ENCODE measurements at places on chromosomes 4 and X.

DNA sequence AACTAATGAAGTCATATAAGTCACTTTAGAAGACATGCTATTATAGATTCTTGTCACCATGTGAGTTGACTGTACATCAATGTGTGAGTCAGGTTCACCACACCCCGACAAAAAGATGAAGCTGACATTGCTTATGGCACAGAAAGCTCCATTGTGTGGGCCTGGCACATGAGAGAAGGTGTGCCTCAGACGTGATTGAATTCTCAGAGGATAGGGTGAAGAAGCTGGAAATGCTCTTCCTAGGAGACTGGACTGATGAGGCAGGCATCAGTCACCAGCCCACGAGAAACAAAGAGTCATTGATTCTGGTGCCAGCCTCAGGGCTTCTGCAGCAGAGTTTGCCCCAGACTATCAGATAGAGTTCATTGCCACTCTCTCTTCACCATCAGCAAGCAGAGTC, 35.9 kb upstream of the LRAT start:
- DNase-seq: no peak

GRCh38 chr4:118124997-118125396, 90.7 kb downstream of the NDST3 start:
- no peak for DNase-seq

DNA sequence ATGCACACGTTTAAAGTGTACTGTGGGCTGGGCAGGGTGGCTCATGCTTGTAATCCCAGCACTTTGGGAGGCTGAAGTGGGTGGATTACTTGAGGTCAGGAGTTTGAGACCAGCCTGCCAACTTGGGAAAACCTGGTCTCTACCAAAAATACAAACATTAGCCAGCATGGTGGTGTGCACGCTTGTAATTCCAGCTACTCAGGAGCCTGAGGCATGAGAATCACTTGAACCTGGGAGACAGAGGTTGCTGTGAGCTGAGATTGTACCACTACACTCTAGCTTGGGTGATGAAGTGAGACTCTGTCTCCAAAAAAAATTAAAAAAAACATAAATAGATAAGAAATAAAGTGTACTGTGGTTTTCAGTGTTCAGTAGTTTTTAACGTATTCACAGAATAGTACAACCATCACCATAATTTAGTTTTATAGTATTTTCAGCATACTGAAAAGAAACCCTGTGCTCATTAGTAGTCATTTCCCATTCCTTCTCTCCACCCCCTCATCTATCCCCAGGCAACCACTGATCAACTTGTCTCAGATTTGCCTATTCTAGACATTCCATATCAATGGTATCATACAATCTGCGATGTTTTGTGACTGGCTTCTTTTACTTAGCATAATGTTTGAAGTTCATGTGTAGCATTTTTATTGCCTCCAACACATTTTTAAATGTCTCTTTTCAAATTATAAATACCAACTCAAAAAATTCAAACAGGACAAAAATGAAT, 19.1 kb downstream of the SLAIN2 start:
- no peak for DNase-seq

GRCh38 chr4:102153391-102153790, 191.9 kb downstream of the SLC39A8 start:
- DNase-seq: no peak

DNA sequence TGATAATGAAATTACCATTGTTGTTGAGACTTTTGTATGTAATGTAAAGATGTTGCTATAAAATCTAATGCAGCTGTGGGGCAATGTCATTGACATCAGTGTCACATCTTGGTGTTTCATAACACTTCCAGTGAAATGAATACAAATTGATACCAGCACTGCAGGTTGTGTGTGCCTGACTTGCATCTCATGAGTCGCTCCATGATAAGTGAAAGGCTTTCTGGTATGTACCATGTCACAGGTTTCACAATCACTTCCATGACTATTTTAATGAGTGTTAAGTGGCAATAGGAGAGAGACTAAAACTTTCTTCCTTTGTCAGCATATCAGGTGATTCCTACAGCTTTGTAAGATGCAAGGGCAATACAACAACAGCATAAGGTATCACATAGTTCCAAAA, 94.4 kb downstream of the ABCB7 start:
- DNase-seq: no peak

DNA sequence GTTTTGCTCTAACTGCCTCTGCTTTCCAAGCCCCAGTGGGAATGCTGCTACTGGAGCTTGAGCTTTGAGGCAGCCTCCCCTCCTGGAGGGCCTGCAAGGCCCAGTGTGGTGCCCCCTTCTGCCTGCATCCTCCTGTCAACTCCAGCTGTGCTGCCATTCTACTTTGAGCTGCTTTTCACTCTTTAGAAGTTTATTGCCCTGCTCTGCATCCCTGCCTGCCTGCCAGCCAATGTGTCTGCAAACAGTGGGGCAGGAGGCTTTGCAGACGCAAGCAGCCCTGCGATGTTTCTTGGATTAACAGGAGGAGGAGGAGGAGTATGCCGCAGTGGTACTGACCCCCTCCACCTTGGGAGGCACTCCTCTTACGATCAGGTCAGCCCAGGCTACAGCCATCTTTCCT, 16.4 kb downstream of the TMEM31 start:
- DNase-seq: no peak

DNA sequence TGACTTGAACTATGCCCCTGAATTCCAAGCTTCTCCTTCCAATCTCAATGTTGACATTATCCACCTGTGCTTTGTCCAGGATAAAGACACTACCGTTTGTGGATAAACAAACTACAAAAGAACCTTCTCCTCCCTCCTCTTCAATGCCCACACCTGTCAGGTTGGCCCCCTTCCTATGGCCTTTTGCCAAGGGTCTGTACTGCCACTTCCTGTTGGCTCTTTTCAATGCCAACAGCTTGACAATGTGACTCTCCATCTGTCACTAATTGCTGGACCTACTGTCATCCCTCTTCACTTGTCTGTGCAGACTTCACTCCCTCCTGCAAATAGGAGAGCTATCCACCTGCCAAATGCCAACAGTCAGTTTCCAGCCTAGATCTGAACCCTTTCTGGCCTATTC, 35.8 kb upstream of the MID1 start:
- DNase-seq: no peak

DNA sequence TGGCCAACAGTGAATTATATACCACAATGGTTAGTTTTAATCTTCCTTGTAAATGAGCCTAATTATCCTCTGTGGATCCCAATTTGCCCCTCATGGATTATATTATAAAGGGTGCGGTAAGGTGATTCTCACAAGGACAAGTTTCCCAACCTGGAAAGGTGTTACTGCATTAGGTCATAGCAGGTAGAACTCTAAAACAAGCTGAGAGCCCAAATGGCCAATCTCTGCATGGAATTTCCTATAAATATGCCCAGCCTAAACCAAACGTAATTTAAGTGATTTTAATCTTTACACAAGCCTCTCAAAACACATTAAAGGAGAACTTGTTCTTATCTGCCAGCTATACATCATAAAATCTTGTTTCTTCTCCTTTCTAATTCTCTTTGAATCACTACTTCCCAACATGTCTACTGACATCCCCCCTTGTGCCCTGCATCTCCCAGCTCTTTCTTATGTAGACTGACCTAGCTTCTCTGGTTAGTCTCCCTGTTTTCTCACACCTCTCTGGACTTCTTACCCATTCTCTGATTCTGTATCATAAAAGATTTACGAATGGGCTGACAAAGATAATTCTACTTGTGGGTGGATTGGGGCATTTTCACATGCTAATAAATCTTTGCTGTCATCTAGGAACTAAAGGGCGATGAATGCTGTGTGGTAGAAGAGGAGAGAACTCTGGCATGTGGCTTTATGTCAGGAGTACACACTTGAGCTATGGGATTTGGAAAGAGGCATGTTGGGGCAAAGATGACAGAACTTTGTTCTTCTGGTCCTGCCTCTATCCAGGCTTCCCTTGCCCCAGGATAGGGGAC, 94.3 kb upstream of the PGRMC2 start:
- no peak for DNase-seq

DNA sequence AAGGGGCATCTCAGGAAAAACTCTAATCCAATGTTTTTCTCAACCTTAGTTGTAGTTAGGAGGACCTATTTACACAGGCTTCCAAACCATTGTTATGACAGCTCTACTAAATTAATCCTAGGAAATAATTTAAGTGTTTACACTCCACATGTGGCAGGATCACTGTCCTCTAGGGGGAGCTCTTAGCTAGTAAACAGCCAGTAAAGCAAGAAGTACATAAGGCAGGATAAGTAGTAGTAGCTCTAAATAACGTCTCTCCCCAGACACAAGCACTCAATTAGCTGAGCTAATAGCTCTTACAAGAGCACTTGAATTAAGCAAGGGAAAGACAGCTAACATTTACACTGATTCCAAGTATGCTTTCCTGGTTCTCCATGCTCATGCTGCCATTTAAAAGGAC, 37.3 kb downstream of the NUDT11 start:
- DNase-seq: no peak

DNA sequence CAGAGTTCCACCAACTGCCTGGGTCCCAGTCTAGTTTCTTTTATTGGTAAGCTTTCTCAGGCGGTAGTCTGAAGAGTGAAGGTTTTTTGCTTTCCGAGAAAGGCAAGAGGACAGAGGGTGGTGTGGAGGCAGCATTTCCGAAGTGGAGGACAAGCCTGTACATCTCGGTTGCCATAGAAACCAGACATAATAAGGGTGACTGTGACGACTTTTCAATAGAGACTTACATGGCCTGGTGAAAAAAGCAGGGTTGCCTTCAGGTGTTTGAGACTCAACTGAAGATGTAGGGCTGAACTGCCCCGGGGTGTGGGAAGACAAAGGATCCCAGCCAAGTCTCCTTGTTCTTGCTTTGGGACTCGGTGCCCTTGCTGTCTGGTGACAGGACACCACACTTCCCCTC, 53.6 kb upstream of the RAB40AL start:
- no peak for DNase-seq

GRCh38 chr4:38948551-38948950, 80.9 kb downstream of the FAM114A1 start:
- no peak for DNase-seq

DNA sequence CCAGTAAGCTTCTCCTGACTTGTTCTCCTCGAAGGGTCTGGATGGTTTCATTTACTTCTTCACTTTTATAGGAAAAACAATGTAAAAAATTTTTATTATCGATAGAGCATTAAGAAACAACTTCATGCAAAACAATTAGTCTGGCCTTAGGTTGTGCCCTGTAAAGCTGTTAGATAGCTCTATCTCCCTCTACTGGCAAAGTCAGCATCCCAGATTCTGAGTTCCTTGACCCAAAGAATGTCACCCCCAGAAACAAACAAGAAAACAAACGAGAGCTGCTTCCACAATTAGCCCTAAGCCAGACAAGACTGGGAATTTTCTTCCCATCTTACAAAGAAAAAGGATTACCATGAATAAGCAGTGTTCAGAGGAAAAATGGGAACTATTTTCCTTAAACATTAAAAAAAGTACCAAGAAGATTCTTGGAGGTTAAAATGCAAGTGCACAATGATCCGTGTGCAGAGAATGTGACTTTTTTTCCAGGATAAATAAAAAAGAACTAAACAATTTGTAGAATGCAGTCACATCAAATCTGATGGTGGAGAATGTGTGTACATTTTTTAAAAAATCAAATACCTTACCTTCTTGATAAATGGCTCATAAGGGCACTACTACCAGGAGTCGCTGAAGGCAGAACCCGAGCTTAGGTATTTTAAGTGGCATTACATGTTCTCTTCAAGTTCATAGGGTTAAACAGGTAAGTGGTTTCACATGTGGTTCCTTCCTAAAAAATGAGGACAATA, 293.2 kb downstream of the FBXO8 start:
- DNase-seq: no peak

GRCh38 chr4:25776795-25777194, 86.0 kb downstream of the SEL1L3 start:
- no peak for DNase-seq

- no peak for DNase-seq
Observed at GRCh38 chr4:124866301-124866700, 153.8 kb upstream of the ANKRD50 start.

DNA sequence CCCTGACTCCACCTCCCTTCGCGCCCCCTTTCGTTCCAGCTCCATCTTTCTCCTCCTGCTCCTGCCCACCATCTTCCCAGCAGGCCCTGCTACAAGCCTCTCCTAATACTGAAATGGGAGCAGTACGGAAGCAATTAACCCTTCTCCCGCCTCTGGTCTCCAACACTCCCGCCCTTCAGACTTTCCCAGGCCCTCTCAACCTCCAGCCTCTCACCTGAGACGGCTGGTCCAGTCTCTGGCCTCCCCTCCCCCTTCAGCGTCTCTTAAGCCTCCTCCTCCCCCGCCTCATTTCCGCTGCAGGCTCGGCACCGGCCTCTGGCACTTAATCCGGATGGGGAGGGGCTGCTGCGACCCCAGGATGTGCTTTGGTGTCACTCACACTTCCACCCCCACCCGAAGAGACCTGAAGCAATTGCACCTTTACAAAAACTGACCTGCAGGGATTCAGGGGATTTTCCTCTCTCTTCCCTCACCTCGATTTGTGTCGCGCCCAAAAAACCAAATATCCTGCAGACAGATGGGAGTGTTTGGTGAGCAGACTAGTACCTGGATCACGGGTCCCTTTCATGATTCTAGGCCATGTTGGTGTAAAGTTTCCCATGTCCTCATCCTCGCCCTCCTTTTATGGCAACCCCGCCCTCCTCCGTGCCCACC, 657 bp downstream of the TCEAL8 start:
- DNase-seq: no peak

GRCh38 chrX:103656617-103657016, 27.8 kb downstream of the TCEAL1 start:
- DNase-seq: no peak

DNA sequence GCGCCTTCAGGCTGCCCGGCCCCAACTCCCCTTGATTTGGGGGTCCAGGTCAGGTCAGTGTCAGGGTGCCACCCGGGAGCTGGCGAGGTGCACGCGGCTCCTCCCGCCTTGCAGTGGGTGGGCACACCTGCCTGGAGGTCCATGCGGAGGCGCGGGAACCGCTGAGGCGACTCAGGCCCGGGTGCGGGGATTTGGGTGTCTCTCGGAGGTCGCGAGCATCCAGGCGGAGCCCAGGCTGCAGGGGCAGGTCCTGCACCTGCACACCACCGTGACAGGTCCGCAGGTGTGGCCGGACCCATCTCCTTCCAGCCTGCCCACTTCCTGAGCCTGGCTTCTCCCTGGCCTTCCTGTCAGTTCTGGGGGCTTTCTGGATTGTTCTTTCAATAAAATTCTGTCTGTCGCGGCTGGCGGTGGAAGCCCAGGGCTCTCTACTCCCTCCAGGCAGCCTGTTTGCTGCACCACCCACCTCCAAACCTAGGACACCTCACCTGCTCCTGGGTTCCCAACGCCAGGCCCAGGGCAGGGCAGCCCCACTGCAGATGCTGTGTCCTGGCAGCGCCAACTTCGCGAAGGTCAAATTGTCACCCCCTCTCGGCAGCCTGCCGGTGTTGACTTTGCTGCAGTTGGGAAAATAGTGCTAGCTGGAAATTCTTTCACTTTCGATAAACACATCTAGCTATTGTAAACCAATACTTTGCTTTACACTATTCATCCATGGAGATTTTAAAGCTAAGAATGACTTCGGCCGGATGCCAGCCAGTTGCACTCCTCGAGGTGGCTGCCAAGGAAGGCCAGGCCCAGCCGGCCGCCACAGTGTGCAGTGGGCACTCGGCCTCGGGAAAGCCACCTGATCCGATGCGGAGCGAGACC, 35.9 kb downstream of the FGFRL1 start:
- DNase-seq: no peak

- no peak for DNase-seq
Observed at GRCh38 chr4:171983935-171984805, 171.0 kb downstream of the GALNTL6 start.

GRCh38 chr4:127856813-127857447, 23.8 kb upstream of the PLK4 start:
- no peak for DNase-seq

- DNase-seq: peak; percentile 86
Observed at GRCh38 chr4:184968784-184969201, 49.5 kb upstream of the HELT start.

- no peak for DNase-seq
Observed at GRCh38 chrX:51893931-51894696, 691 bp downstream of the MAGED1 start.

Measured in vagina (tissue), 2 donors.